GM23248 (cell line): ENCODE measurements at places on chromosomes 5 and 9. TPM values are rescaled to one million over a fixed set of nuclear protein-coding genes. Genes with fewer than 3 reads are reported as not detected.

NSMF gene
- 13.5 and 13.7 TPM in 2 replicates for polyA plus RNA-seq

DNA sequence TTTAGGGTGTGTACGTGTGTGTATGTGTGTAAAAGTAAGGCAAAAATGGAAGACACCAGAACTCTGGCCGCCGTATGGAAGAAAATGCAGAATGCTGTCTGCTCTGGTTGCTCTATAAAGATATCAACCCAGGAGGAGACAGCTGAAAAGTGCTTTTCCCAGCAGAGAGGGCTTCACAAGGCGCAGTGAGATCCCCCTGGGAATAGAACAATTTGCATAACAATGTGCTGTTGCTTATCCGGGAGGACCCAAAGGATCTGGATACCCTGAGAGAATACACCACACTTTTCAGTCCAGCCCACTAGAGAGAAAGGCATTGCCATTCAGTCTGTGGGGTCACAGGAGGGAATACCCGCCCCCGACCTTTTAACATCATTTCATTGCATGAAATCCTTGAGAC lies 230.6 kb downstream of the EBF1 start:
- no peaks in the 10 kb centered on the region for H3K27me3 ChIP-seq
- H3K36me3 ChIP-seq = no peaks in the 10 kb centered on the region
- 0 out of 2 replicates have a peak, but pooled peaks cover 2% of the 10 kb centered on the region for H3K4me1 ChIP-seq
- no peak overlapping the region for H3K27ac ChIP-seq

DNA sequence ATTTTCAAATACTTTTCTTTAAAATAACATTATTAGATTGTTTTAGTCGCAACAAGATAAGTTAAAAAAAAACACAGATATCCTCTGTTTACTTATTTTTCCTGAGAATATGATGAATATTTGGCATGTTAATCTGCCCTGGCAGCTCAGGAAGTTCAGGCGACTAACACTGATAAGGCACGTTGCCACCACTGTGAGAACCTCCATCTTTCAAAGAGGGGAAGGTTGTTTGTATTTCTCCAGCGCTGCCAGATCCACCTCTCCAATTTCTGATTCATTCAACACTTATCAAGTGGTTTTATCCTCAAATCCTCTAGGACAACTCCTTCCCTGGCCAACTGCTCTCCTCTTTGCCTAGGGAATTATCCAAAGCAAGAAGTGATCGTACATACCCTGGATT lies 21.8 kb downstream of the CTNNAL1 start:
- H3K27me3 ChIP-seq = no peaks in the 10 kb centered on the region
- peaks cover 22% of the 10 kb centered on the region for H3K36me3 ChIP-seq
- no peak for DNase-seq
- H3K27ac ChIP-seq = no peak overlapping the region

DNA sequence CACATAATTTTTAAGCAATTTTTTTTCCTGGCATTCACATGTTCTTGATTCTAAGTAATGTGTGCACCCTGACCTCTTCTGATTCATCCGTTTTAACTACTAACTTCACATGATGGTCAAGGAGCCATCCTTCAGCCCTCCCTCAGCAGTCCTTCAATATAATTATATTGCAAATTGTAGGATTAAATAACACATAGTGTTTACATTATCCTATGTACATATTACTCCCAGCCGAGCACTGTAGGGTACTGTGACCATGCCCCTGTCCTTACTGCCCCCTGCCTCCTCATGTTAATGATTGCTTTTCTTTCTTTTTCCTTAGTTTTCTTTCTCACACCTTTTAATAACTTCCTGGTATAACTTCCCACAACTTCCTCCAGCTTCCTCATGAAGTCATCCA lies 96.3 kb upstream of the FANCC start:
- H3K4me3 ChIP-seq = no peak overlapping the region
- no peaks in the 10 kb centered on the region for H3K27me3 ChIP-seq
- H3K36me3 ChIP-seq = no peaks in the 10 kb centered on the region
- H3K27ac ChIP-seq = no peak overlapping the region
- no peak for DNase-seq

- H3K4me3 ChIP-seq = no peak overlapping the region
- no peaks in the 10 kb centered on the region for H3K4me1 ChIP-seq
- no peaks in the 10 kb centered on the region for H3K27me3 ChIP-seq
- no peak for DNase-seq
These were observed 93.1 kb upstream of the FTMT start for GRCh38 chr5:121758615-121759014.

- no peak overlapping the region; the same call in 1 of the 2 replicates for H3K27ac ChIP-seq
- no peaks in the 10 kb centered on the region for H3K27me3 ChIP-seq
- H3K4me3 ChIP-seq = no peak overlapping the region
- H3K4me1 ChIP-seq = peaks cover 28% of the 10 kb centered on the region
- peak; percentile 51 for DNase-seq
- H3K36me3 ChIP-seq = no peaks in the 10 kb centered on the region
These were observed 92.6 kb downstream of the MARCHF3 start for GRCh38 chr5:126937771-126938170.

DNA sequence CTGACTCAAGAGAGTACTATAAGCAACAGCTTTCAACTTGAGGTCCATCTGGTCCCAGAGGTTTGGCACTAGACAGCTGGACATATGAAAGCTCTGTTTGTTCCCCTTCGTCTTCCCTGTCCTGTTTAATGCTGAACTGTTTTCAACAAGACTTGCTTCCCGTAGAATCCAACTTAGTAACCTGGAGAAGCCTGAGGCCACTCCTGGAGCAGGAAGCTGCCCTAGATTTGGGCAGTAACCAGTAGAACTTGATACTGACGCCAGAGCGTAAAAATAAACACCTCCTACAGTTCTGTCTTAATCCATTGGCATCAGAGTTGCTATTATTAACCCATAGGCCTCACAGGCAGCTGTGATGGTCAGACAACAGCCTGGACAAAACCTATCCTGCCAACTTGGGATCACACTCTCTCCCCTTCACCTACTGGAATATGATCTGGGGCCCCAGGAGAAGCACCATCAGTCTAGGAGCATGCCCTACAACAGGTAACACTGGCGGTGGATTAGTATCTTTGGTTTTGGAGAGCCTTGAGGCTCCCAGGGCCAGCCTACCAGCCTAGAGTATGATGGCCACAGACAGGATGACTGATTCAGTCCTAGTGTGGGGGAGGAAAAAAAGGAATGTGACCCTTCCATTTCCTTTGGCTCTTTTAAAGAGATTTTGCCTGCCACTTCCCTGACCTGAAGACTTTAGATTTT lies 29.2 kb downstream of the RUSC2 start:
- no peaks in the 10 kb centered on the region for H3K36me3 ChIP-seq
- H3K4me3 ChIP-seq = peak overlapping the region; percentile 44
- peak; percentile 67 for DNase-seq
- peak overlapping the region; percentile 98 for H3K27ac ChIP-seq

DNA sequence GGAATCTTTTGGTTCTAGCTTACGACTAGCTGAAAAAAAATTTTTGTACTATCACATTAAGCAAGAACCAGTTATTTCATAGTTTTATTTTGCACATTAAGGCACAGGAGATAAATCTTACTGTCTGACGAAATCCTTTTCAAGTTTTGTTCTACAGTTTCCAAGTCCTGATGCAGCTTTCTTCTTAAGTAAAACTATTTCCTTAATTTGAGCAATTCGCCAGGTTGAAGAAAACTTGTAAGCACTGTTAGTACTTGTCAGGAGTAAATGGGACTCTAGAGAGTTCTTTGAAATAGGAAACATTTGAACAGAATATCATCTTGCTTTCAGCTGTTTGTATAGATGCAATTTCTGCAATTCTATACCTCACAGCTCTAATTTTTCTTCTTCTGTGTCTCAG lies 318.8 kb upstream of the ELAVL2 start:
- H3K27ac ChIP-seq = no peak overlapping the region
- H3K36me3 ChIP-seq = no peaks in the 10 kb centered on the region
- no peak for DNase-seq
- H3K4me3 ChIP-seq = no peak overlapping the region

DNA sequence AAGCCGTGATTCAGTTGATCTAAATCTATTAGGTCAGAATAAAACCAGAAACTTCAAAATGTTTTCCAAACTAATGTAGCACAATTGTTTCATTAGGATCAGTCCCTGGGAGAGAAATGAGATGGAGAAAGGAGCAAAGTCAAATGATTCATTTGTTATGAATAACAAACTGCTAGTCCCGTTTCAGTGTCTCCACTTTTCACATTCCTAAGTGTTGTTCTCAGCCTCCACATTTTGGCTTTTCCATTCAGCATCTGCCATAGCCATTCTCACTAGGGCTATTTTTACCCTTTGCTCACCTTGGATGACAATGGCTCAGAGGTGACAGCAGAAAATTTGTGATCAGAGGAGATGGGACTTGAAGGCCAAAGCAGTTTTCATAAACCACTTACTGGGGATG lies 314.1 kb upstream of the KIF2A start:
- H3K27ac ChIP-seq = no peak overlapping the region
- H3K4me3 ChIP-seq = no peak overlapping the region
- H3K27me3 ChIP-seq = no peaks in the 10 kb centered on the region
- H3K36me3 ChIP-seq = no peaks in the 10 kb centered on the region
- DNase-seq = peak; percentile 47
